Thoracic aorta (tissue), 2 donors: ENCODE measurements at places on chromosomes 11 and 22. TPM values are rescaled to one million over a fixed set of nuclear protein-coding genes. Genes with fewer than 3 reads are reported as not detected.

Gene RAB39A
- total RNA-seq = 1.2 TPM

Gene NOX4
- total RNA-seq = 293 TPM

Gene CRYBB2
- not detected for total RNA-seq

Gene C11orf86
- total RNA-seq = not detected

Gene MMP13
- not detected for total RNA-seq

Gene GRAMD1B
- 2.1 TPM for total RNA-seq

Gene CELF1
- 112 TPM for total RNA-seq

Gene DENND6B
- 6.0 TPM for total RNA-seq

Gene RASD2
- total RNA-seq = 14.0 TPM

Gene HEPN1
- total RNA-seq = 0.41 TPM

Gene RASGRP2
- 78.4 TPM for total RNA-seq
